ENCODE measurements at places on chromosomes 2 and 18.

DNA sequence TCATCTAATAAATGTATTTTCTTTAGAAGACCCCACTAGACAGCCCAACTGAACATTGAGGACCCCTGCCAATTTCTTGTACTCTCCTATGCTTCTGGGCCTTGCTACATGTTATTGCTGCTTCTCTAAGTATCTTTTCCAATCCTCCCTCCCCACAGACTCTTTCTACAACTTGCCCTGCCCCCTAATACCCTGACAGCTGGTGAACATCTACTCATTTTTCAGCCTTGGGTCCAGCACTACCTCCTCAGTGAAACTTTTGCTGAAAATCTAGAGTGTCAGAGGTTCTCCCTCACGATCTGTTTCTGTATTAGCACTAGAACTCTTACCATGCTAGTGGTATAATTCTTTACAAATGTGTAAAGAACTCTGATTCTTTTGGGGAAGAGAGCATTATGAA lies 106.8 kb upstream of the SIX3 start:
- no peak for DNase-seq

DNA sequence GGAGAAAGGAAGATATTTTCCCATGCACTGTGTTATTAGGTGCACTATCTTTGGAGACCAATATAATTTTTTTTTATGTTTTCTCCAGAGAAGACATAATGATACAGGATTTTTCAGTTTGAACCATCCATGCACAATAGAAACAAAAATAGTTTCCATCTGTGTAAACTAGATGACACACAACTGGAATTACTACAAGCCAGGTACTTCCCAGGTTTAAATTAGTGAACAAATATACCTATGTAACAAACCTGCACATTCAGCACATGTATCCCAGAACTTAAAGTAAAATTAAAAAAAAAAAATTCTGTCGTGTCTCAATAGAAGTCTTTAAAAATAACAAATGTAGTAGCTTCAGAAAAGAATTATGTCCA lies 1616.8 kb upstream of the ACVR2A start:
- DNase-seq, result no peak

DNA sequence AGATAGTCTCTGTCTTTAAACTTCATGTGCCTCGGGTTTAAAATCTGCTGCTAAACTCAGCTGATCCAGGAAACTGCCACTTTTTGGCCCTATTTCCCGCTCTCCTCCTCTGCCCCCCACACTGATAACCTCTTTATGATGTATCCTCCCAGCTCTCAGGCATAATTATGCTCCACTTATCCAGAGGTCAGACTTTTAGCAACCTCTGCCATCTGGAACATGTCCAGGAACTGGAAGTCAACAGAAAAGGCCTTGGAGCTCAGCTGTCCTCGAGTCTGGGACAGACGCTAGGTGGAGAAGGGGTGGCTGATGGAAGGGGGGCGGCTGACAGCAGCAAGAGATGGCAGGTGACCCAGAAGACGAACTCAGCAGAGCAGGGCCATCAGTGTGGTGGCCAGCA lies 41.2 kb downstream of the ASAP2 start:
- no peak for DNase-seq

DNA sequence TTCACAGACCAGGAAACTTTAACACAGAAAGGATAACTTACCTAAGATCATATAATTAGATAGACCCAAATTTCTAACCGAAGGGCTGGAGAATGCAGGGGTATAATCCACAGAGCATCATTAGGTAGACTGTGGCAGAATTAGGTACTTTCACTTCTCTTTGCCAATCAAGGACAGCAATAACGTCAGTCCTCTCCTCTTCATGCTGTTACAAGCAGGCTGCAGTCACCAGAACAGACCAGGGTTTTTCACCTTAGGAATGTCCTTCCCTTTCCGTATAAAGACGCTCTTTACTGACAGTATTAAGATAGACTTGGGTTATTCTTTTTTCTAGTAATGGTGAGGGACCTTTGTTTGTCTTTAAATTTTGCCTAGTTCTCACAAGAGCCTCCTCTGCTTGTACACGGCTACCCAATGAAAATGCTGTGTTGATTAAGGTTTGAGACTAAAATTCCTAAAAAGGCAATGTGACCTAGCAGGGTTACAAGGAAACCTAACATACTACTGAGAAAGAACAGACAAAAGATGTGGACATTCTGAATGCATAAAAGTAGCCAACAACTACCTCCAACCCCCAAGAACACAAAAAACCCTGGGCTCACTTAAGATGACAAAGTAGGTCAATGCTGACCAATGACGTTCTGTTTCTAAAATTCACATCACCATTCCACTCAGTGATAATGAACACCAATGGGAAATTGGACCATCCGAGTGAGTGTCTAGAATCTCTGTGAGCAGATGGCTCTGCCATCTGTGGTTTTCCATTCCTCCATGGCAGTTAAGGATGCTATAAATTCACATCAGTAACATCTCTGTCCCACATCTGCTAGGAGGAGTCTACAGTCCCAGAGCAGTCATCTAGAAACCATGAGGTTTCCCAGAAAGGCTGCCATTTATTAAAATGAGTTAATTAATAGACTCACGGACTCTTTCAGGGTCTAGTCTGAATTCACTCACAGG lies 2.1 kb downstream of the PDIA6 start:
- DNase-seq, result no peak

DNA sequence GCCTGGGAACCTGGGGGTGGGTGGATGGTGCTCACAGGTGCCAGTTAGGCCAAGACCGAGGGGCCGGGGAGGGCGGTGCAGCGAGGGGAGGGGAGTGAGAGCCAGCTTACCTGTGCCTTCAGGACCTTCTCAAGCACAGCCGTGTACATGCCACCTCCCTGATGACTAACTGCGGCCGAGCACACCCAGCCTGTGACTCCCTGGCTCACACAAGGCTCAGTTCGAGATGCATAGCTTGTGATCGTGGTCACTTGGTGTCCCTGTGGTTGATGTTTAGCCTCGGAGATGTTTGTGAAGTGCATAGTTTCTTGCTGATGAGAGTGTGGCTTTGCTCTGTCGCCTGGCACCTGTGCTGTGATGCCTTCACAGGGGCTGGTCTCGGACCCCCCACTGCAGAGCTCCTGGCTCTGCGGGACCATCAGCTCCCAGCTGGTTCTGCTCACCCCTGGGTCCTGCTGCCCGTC lies 84.5 kb upstream of the ODC1 start:
- no peak for DNase-seq

DNA sequence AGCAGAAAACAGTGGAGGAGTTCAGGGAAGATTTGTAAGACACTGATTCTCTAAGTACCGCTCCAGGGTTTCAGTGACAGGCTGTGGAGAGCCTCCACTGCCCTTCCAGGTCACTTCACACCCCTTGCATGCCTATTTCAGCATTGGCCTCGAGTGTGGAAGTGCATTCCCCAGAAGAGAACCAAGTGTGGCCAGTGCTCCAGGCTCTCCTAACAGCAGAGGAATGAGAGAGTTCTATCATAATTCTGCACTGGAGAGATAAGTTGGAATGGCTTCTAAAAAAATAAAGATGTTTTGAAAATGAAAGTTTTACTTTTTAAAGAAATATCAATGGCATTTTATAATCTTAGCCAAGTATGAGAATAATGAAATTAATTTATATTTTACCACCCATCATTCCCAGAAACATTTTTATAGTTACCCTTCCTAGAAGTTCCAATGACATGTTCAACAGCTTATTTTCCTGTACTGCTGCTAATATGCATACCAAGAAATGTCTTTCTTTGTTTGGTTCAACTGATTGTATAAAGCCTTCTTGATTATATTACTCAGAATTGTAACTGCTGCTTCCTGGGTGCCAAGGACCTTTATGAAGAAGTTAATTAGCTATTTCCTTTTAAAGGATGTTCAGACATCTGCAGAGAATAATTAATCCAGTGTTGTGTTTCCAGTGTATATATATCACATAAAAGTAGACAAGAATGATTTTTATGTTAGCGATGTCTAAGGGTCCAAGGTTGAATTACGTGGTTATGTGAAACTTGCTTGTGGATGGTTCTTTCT lies 61.0 kb upstream of the SERPINE2 start:
- no peak for DNase-seq

- no peak for DNase-seq
Observed at GRCh38 chr2:127226132-127226519, 6.0 kb upstream of the CYP27C1 start.

DNA sequence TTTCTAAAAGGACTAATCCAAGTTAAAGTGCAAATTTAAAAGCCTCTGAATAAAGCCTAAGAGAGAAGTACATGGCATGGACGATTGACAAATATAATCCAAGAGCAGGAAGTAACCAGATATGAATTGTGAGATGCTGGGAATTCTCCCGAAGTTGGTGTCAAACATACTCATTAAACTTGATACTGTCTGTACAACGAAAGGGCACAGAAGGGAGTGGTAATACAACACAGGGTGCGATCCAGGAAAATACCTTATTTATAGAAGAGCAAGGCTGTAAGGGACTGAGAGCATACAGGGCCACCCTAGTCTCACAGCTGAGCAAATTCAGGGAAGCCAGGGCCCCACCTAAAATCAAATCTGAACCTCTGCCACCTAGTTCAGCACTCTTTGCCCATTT lies 41.6 kb downstream of the SEMA4F start:
- DNase-seq, result no peak

All from stimulated activated naive CD8-positive, alpha-beta T cell treated with anti-CD3 and anti-CD28 coated beads, Interleukin-15, Interleukin-2, amounts not matched to agents 100 U/mL and 50 U/mL, for 24 hours (primary cell).